Breast epithelium (tissue), 4 donors: ENCODE measurements at places on chromosomes 16 and 17. TPM values are rescaled to one million over a fixed set of nuclear protein-coding genes. Genes with fewer than 3 reads are reported as not detected.

DBNDD1 gene
- total RNA-seq: 7.9 TPM

GRAP gene
- 2.2 TPM for total RNA-seq

KRT38 gene
- not detected for total RNA-seq

JUP gene
- 121 TPM for total RNA-seq

NKD1 gene
- 1.3 TPM for total RNA-seq

KCNJ2 gene
- 8.8 TPM for total RNA-seq

NAA38 gene
- total RNA-seq: 89.9 TPM

SCIMP gene
- 1.3 TPM for total RNA-seq

TEDC2 gene
- not detected for total RNA-seq

DNA sequence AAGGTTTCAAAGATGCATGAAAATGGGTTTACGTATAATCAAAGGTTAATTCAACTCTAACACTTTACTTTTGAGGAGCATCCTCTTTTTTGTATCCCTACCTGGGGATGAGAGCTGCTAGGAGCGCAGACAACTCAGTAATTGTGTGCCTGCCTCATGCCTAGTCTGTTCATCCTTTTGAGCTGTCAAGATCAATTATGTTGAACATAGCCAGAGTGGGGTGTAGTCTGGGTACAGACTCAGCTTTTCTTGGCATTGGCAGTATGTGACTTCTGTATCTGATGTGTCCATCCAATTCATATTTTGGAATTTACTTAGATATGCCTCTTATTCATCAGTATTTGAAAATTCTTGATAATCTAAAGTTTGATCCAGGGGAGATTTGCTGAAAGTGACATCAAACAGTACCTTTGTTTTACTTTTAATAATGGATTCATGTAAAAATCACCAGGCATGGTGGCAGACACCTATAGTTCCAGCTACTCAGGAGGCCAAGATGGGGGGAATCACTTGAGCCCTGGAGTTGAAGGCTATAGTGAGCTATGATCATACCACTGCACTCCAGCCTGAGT lies 24.1 kb downstream of the PRKCA start:
- no peaks in the 10 kb centered on the region for H3K36me3 ChIP-seq
- no peaks in the 10 kb centered on the region for H3K27me3 ChIP-seq
- DNase-seq: no peak
- H3K27ac ChIP-seq: no peak overlapping the region
- H3K4me1 ChIP-seq: no peaks in the 10 kb centered on the region

DNA sequence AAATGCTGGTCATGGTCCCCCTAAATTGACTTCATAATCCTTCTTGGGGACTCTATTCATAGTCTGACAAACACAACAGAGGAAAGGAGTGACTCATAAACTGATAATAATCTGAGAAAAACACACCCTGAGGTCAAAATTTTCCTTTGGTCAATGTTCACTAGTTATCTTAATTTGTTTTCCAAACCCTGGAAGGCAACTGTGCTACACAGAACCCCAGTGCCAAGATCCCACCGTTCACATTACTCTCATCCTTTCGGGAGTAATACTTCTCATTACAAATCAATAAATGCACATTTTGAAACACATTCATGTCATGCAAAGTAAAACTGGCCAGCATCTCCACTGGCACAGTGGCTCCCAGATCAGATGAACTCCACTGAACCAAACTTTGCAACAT lies 23.2 kb downstream of the COIL start:
- H3K4me1 ChIP-seq: no peaks in the 10 kb centered on the region
- no peak overlapping the region for H3K4me3 ChIP-seq
- peak overlapping the region; percentile 20 for H3K27ac ChIP-seq
- no peaks in the 10 kb centered on the region for H3K36me3 ChIP-seq

DNA sequence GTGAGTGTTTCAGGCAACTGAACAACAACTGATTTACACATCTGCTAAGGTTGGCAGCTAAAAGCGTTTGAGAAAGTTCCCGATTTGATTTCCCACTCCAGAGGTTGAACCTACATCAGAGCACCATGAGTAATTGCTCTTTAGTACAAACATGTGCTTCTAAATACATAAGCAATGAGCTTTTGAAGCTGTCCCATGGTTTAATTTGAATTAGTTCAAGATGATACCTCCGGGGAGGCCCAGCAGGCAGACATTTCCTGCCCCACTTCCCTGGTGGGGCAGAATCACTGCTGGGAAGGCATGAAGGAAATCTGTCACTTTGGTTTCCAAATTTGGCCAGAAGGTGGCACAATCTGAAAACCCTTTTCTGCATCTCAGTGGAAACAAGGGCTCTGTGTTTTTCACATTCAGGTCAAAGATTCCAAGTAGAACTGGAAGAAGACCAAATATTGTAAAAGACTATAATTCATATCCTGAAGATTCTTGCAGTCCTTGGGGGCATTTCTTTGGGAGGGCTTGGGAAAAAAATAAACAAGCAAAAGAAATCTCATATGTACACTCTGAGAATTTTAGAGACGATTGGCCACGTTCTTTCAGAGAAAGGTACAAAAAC lies 176.2 kb upstream of the FAM20A start:
- no peak for DNase-seq
- no peaks in the 10 kb centered on the region for H3K4me1 ChIP-seq
- no peaks in the 10 kb centered on the region for H3K36me3 ChIP-seq
- no peaks in the 10 kb centered on the region for H3K27me3 ChIP-seq
- H3K27ac ChIP-seq: peak overlapping the region; percentile 78

DNA sequence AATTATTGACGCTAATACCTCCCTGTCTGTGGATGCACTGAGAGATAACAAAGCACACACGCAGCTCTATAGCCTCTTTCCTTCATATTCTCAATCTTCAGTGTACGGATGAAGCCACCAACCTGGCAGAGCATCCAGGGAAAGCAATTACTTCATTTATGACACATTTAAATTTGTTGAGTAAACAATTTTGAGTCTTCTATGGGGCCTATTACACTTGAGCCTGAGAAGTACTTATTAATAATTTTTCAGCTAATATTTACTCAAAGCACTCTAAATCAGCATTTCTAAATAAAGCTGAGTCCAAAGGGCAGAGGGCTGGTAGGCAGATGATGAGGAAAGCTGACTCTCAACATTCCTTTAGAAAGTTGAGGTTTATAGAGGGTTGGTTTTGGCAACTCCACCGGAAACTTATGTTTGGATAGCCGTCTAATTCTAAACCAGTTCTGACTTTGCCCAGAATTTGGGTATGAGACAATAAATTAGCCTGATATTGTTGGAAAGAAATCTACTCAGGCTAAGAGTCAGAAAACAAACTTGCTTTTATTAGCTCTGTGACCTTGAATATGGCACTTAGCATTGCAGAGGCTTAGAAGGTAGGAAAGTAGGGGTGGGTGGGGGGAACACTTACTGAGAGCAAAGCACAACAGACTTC lies 643.5 kb downstream of the CDH11 start:
- no peaks in the 10 kb centered on the region for H3K36me3 ChIP-seq
- no peak overlapping the region for H3K27ac ChIP-seq
- H3K27me3 ChIP-seq: no peaks in the 10 kb centered on the region
- no peaks in the 10 kb centered on the region for H3K4me1 ChIP-seq
- no peak overlapping the region for H3K4me3 ChIP-seq

GRCh38 chr17:5706577-5707210 lies 122.4 kb upstream of the NLRP1 start:
- H3K4me3 ChIP-seq: no peak overlapping the region
- DNase-seq: no peak
- H3K27ac ChIP-seq: no peak overlapping the region
- no peaks in the 10 kb centered on the region for H3K36me3 ChIP-seq
- no peaks in the 10 kb centered on the region for H3K4me1 ChIP-seq

- no peaks in the 10 kb centered on the region for H3K36me3 ChIP-seq
- H3K27ac ChIP-seq: peak overlapping the region; percentile 70
- H3K4me1 ChIP-seq: peaks cover 16% of the 10 kb centered on the region
- no peak overlapping the region for H3K4me3 ChIP-seq
- H3K27me3 ChIP-seq: no peaks in the 10 kb centered on the region
Measured at GRCh38 chr17:57916925-57917858, 38.0 kb downstream of the CUEDC1 start.

- H3K27me3 ChIP-seq: no peaks in the 10 kb centered on the region
- DNase-seq: no peak
- no peaks in the 10 kb centered on the region for H3K4me1 ChIP-seq
Measured at GRCh38 chr17:55926276-55926990, 175.6 kb downstream of the PCTP start.

DNA sequence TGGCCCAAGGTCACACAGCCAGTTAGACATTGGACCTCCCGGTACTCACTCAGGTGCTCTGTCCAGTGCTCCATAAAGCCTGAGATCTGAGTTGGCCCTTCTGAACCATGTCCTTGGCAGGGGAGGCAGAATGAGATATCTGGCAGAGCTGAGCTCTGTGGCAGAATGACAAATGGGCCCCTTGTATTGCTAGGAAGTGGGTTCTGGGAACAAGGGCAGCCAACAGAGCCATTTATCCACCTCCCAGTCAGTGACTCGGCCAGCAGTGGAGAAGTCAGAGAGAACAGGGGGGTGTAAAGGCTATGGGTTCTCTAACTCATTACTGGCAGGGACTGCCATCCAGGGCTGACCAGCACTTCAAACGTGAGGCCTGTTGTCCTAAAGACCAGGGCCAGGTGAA lies 117.1 kb upstream of the NLRP1 start:
- H3K27ac ChIP-seq: no peak overlapping the region
- no peaks in the 10 kb centered on the region for H3K4me1 ChIP-seq
- H3K27me3 ChIP-seq: peaks cover 30% of the 10 kb centered on the region
- no peak overlapping the region for H3K4me3 ChIP-seq
- H3K36me3 ChIP-seq: no peaks in the 10 kb centered on the region

DNA sequence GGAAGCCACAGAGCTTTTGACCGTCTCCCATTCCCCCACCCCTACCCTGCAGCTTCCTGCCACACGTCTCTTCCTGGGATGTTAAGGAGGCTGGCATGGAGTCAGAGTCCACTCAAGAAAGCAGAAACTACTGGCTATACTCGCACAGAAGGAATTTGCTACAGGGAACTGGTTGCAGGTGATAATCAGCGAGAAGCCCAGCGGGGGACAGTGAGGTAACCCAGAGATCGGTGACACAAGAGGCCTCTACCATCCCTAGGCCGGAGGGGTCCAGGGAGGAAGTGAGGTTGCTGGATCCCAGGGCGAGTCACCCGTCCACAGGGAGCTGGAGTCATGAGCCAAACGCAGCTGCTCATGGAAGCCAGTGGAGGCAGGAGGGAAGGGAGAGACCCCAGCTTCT lies 93.7 kb downstream of the SDK2 start:
- no peak overlapping the region for H3K27ac ChIP-seq
- no peak for DNase-seq
- no peak overlapping the region for H3K4me3 ChIP-seq
- H3K36me3 ChIP-seq: no peaks in the 10 kb centered on the region

- no peak overlapping the region for H3K4me3 ChIP-seq
- H3K27me3 ChIP-seq: no peaks in the 10 kb centered on the region
- H3K4me1 ChIP-seq: peaks cover 28% of the 10 kb centered on the region
- no peak for DNase-seq
Measured at GRCh38 chr16:75262104-75262799, 10.8 kb upstream of the BCAR1 start.

GRCh38 chr17:81514489-81514738 lies 1.8 kb upstream of the ACTG1 start:
- H3K4me3 ChIP-seq: peak overlapping the region; percentile 98
- peak overlapping the region; percentile 98 for H3K27ac ChIP-seq
- H3K4me1 ChIP-seq: peaks cover 6% of the 10 kb centered on the region
- DNase-seq: no peak
- H3K27me3 ChIP-seq: no peaks in the 10 kb centered on the region
- no peaks in the 10 kb centered on the region for H3K36me3 ChIP-seq
